Fibroblast of skin of left biceps (primary cell): ENCODE measurements at places on chromosomes 12 and 14.
A peak's percentile ranks its signal among the peaks of the same experiment; 100 is the strongest.

DNA sequence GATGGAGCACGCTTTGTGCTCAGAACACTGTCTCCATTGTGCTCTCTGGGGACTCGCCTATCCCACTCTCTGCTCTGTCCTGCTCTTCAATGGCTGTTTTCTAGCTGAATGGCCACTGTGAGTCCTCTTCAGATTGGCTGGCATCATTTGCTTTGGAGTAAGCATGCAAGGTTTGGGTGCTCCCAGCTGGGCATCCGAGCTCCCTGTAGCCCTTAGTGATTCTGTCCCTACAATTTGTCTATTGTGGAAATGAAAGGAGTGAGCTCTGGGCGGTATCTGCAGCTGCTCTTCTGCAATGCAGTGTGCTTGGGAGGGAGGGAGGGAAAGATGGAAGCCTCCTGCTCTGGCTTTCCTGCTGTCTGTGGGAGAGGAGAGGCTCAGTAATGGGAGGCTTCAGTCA, 84.8 kb downstream of the SMOC1 start:
- DNase-seq, result no peak

GRCh38 chr12:47981496-47982260, 18.3 kb downstream of the TMEM106C start:
- no peak for DNase-seq

- no peak for DNase-seq
Measured at GRCh38 chr14:104116756-104117340, 21.5 kb upstream of the KIF26A start.

DNA sequence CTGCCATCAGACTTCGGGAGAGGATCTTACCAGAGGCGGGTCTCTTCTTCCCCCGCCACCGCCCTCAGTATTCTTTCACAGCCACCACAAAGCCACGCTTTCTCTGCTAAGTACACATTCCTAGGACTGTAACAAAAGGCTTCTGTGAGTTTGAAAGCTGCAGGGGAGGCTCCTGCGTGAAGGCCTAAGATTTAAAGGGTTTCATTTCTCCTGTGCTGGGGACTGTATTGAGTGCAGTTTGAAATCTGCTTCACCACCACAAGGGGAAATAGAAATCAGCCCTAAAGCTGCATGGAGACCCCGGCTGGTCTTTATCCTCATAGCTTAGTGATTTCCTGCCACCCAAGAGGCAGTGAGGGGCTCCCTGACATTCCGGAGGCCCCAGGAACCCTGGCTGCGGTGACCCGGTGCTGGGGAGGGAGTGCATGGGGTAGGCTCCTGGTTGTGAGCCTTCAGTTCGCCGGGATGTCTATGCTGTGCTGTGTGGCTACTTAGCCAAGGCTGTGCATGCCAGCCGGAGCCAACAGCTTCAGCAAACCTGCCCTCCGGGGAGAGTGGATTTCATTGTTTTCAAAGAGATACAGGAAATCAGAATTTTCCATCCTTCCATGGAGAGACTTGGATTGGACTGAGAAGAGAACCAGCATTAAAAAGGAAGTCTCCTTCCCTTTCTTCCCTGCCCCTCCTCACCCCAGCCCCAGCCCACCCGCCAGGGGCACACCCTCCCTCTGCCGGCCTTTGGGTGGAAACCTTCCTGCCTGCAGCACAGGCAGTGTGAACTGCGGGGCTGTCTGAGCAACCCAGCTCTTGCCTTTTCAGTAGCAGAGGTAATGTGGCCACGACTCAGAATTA, 163.3 kb downstream of the ETV6 start:
- no peak for DNase-seq

- DNase-seq, result no peak
Measured at GRCh38 chr12:79482323-79482722, 208.4 kb downstream of the PAWR start.

GRCh38 chr12:13208533-13209435, 12.3 kb downstream of the EMP1 start:
- no peak for DNase-seq

DNA sequence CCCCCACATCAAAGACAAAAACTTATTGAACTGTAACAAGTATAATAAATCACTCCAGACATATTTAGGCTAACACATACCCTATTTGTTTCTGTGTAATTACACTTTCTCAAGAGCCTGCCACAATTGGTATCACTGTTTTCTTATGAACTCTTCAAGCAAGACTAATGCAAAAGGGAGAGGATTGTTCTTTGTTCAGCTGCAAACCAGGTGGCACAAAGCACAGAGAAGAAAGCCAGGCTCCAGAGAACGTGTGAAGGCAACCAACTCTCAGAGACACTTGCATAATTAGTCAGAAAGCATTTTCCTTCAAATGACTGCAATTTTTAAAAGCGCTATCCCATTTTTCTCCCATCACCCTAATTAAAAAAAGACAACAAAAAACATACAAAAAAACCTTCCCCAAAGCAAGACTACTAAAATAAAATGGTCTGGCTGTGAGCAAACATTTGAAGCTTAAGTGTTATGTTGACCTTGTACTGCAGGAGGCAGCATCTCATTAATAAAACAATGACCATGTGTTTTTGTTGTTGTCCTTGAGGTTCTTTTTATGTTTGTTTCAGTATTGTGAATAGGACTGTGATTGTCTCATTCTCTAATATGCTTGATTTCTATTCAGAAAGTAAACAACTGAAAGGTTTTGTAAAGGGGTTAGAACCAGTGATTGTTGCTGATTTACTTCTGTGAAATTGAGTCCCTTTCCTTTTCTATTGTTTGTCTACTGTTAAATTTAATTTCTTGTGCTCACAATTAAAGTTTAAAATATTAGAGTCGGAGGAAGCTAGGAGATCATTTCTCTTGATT, 452.7 kb upstream of the PDE3A start:
- no peak for DNase-seq

DNA sequence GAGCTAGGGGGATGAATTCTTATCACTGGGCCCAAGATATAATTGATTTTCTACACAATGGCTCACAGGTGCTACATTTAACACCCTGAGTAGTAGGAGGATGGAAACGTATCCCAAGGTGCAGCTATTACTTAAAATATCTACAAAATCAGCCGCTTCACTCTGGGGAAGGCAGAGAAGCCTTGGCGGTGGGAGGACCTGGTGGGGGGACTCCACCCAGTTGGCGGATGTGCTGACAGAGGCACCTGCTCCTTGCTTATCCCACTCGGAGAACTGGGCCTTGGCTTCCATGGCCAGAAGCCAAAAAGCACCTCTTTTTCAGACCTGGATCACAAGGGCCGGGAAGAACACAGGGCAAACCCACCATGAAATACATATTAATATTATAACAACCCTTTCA, 106.3 kb downstream of the OTX2 start:
- no peak for DNase-seq

DNA sequence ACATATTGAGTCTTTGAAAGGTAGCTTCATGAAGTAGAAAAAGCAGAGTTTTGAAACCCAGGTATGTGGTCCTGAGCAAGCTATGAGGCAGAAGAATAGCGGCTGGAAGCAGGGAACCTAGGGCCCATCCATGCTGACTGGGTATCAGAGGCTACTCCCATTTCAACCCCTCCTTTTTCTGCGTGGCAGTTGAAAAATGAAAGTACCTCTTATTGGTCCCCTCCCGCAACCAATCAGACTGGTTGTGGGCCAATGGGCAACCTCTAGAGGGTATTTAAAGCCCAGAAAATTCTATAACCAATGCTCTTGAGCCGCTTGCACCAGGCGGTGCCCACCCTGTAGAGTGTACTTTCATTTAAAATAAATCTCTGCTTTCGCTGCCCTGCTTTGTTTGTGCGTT, 1.6 kb upstream of the SNRPF start:
- DNase-seq, result no peak

GRCh38 chr14:66680216-66680615, 172.3 kb downstream of the GPHN start:
- DNase-seq, result no peak

DNA sequence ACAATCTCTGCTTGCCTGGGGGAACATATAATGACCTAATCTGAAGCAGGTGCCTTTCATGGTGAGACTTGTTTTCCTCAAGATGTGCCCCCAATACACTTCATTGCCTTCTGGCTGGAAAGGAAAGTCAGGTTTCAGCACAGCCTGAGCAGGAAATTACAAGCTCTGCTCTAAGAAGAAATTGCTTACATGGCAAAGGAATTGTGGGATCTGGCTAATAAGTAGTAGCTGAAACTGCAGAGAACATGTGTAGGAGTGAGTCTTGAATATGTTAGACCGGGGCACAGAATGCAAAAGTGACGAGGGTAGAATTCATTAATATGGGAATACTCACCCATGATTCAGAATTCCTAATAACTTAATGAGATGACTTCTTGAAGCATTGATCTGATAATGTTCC, 6.3 kb upstream of the CFAP54 start:
- no peak for DNase-seq

- no peak for DNase-seq
Measured at GRCh38 chr14:23000860-23001259, 9.1 kb downstream of the C14orf93 start.

DNA sequence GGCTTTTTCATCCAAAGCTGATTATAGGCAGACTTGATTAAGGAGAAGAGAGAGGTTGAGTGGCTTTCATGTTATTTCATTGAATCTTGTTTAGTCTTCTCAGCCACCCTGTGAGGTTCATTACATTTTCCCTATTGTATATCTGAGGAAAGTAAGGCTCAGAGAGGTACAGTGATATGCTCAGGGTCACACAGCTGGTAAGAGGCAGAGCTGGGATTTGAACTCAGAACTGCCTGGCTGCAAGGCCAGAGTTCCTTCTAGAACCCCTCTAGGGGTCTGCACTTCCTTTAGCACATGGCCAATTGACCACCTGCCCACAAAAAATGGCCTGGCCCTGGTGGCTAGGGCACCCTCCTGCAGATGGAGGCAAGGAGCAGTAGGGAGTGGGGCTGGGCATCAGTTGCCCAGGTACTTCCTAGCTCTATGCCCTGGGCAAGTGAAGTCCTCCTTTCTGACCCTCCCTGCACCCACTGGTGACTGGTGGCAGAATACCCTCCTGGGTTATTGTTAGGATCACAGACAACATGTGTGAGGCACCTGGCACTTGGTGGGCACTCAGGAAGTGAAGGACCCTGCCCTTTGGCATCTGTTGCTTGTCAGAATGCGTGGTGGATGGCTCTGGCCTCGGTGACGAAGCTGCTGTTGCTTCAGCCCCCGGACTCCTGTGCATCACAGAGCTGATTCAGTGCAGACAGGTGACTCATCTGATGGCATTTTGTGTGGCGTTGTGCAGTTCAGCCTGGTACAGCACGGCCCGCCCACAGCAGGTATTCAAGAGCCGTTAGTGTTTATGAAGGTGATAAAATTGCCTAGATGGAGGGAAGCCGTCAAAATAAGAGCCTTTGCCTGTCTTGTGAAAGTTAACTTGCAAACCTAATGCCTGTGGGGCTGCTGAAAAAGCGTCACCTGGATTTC, 115.8 kb downstream of the SLC25A47 start:
- DNase-seq, result no peak

GRCh38 chr12:123364532-123365024, at the start of gene SBNO1:
Gene SBNO1, minus strand, starts transcription at chr12:123364847. Its CDS starts 14,406 bp downstream, at chr12:123350441.
- peak; percentile 73 for DNase-seq

- DNase-seq, result no peak
Measured at GRCh38 chr12:118853634-118854033, 127.7 kb upstream of the SRRM4 start.

DNA sequence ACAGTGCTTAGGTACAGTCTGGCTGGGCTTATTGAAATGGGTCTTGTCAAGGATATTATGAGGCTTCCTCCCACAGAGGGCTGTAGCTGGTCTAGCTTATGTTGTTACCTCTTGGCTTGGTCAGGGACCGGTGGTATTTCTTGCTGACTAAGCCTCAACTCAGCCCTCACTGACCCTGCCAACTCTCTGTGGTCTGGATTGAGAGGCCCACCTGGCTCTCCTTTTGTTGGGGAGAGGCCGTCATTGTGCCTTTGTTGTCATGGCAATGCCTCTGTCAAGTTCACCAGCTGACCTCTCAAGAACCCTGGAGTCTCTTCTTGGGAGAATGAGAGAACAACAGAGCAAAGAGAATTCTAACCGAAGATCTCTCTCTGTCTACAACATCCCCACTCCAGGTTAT, 245.6 kb upstream of the NPAS3 start:
- DNase-seq, result no peak

DNA sequence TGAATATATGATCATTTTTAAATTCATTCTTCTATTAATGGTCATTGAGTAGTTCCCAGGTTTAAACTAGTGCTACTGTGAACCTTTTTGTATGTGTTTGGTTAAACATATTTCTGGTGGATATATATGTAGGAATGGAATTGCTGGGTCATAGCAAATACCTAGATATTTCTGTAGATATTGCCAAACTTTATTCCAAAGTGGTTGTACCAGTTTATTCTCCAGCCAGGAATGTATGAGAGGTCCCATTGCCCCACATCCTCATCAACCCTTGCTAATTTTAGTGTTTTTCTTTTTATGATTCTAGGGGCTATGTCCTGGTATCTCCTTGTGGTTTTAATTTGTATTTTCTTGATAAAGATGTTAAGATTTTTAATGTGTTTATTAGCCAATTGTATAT, 3.1 kb downstream of the VEZT start:
- no peak for DNase-seq

DNA sequence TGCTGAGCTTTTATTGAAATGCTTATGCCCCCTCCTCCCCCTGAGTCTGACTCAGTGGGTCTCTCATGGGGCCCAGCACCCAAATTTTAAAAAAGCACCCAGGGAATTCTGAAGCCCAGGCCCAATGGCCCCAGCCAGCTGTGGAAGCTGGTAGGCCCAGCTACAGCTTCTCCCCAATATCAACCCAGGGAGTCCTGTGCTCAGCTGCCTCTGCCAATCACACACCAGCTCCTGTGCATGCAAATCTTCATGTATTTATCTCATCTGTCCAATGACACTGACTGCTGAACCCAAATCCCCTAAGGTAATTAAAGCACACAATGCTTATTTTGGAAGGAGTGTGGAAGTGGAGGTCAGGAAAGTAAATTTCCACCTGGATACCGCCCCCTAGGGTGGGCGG, 76.3 kb downstream of the CCDC88C start:
- no peak for DNase-seq

DNA sequence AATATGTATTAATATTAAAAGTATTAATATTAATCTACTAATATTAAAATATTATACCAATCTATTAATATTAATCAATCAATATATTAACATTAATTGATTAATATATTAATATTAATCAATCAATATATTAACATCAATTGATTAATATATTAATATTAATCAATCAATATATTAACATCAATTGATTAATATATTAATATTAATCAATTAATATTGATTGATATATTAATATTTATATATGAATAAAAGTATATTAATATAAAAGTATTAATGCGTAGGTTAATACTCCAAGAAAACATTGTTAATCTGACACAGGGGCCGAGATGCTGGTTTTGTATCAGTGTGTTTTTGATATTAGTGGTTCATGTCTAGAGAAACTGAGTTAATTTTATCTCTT, 1430.1 kb upstream of the SEL1L start:
- DNase-seq, result no peak

DNA sequence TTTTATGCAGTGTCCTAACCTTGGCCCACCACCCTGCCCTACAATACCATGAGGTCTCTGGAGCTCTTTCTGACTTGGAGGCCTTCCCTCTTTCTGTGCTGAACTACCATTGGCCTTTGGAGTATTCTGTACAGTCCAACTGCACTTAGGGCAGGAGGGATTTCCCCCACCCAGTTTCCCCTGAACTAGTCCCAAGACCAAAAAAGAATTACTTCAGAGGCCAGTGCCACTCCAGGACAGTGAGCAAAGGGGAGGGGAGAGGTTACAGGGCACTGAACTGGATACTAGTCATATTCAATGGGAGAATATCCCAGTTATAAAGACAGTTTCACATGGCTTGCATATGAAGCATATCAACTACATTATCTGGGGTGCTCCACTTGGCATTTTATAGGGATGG, 6.1 kb downstream of the SLCO1A2 start:
- no peak for DNase-seq
